ENCODE measurements at places on chromosomes 12 and 14.

DNA sequence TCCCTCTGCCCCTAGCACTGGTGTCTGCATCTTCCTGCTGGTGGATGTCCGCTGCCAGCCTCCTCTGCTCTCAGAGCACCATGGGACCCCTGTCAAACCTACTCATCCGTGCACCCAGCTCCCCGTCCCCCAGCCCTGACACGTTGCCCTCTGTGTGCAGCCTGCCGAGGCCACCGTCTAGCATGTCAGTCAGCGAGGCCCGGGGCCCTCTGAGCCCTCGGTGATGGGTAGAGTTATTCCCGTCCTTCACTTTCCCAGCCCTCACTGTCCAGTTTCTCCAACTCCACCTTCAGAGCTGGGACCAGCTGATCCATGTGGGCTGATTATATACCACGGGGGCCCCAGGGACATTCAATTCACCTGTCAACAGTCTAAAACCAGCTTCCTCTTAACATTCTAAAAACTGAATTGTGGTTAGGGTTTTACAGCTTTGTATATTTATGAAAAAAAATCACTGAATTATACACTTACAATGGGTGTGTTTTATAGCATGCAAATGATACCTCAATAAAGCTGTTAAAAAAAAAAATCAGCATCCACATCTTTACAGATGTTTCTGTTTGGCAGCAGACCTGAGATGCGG is 61.3 kb downstream of the CCDC88C start:
- DNase-seq, result no peak

- no peak for DNase-seq
Observed at GRCh38 chr14:99260587-99261551, 11.1 kb downstream of the BCL11B start.

DNA sequence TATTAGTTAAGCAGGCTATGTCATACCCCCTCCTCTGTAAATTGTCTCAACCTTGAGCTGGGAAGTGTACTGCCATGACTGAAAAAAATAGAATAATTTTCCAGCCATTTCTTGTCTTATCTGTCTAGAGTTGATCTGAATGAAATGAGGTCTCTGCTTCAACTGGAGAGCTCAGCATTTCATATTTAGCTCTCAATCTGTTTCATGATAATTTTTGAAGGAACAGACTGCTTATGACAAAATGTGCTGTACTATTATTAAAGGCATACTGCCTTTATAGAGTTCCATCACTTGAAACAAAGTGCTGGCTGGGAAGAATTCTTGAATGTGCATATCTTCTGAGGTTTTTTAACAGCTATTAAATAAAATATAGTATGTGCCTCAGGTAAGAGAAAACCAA is 19.1 kb downstream of the PTPRO start:
- no peak for DNase-seq

GRCh38 chr12:102781117-102781516 is 135.9 kb downstream of the PAH start:
- no peak for DNase-seq

- peak; percentile 52 for DNase-seq
Observed at GRCh38 chr14:21978184-21978998, 304.8 kb upstream of the OR4E1 start.

DNA sequence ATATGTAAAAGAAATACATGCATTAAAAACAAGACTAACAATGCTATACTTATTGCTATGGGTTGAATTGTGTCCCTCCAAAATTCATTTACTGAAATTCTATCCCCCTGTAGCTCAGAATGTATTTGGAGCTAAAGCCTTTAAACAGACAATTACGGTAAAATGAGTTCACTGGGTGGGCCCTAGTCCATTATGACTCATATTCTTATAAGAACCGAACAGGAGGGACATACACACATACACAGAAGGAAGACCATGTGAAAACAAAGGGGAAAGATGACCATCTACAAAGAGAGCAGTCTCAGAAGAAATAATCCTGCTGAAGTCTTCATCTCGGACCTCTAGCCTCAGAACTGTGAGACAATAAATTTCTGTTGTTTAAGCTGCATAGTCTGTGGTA is 77.1 kb upstream of the ANKS1B start:
- DNase-seq, result no peak

DNA sequence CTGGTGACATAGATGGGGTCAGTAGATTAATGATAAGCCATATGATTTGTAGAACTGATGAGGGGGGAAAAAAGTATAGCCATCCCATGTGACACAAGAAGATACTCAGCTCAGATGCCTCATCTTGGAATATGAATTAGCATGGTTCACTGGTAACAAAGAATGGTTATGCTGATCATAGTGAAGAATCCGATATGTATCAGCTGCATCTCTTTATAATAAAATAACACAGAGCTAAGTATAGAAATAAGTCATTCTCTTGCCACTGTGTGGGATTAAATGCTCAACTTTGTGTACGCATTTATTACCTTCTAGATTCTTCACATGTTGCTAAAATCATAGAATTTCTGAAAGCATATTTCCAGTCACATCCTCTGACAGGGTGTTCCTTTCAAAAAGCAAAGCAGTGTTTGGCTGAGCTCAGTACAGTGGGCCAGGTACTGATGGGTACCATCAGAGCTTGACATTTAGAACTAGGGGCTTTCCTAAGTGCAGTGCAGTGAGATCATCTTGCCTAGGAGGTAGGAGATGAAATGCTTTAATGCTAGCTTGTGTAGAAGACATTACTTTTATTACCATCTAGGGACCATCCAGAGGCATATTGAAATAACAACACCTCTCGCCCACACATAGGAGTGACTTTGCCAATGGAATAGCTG is 256.2 kb downstream of the TMEM117 start:
- DNase-seq, result no peak

- DNase-seq, result no peak
Observed at GRCh38 chr12:42090899-42091298, 53.8 kb downstream of the GXYLT1 start.

DNA sequence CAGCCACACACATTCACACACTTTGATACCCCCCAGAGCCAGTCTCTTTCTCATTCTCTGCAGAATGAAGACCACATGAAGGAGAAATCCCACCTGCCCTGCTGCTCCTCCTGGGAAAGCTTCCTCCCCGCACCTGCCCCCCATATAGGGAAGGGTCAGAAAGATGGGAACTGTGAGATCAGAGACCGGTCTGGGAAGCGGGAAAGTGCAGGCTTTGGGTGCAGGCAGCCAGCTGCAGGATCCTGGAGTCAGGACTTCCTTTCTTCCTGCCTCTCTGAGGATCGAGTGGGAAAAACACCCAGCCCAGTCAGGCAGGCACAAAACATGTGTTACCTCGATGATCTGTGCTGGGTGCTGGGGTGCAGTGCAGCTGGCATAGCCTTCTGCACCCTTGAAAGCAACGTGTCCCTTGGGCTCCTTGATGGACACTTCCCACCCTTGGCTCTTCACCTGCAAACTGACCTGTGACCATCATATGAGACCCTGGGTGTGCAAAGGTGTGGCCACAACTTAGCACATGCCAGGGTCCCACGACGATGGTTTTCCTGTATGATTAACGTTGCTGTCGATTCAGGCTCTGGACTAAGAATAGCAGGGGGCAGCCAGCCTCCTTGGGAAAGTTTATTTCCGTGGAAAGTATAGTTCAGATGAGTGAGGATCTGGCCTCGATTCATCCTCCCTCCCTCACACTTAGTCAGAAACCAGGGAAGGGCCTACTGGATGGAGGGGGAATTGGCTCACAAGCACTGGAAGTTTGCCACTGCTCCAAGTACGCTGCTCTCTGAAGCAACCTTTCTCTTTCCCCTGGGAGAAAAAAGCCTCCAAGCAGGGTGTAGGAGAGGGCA is 105.4 kb upstream of the MED13L start:
- no peak for DNase-seq

Measured in KBM-7 (cell line).